ENCODE measurements at places on chromosomes 3 and 15.

- DNase-seq = no peak
Observed at GRCh38 chr3:160474416-160474838, 24.8 kb upstream of the TRIM59 start.

DNA sequence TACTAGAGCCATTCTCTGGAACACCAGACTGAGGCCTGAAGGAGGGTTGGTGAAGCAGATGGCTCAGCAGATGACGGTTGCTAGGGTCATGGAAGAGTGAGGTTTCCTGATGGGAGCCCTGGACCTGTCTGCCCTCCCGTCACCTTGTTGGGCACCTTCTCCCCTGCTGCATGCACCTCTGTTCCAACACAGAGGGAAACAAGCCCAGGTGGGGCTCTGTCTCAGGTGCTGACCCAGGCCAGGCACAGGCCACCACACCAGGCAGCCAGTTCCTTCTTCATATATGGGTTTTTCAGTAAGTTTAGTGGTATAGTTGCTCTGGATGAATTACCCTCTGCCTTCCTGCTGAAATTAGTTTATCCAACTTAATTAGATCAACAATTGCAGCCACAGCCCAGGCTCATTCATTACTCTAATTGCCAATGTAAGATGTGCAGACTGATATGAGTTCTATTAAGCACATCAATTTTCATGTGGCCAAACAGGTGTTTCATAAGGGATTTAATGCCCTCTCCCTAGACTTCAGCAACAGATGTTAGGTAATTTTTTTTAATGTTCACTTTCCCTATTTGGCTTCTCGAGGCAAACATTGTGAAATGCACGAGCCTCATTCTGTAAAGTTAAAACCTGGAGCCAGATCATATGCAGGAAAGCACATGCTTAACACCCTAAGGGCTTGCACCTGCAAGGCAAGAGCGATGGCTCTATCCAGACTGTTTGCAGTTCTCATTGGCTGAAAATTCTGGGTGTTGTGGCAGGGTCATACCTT, 174.8 kb downstream of the CHDH start:
- DNase-seq = no peak

DNA sequence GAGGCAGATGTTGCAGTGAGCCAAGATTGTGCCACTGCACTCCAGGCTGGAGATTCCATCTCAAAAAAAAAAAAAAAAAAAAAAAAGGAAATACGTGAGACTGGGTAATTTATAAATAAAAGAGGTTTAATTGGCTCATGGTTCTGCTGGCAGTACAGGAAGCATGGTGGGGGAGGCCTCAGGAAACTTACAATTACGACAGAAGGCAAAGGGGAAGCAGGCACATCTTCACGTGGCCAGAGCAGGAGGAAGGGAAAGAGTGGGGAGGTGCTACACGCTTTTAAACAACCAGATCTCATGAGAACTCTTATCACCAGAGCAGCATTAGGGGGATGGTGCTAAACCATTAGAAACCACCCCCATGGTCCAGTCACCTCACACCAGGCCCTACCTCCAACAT, 138.2 kb upstream of the IL12A start:
- no peak for DNase-seq

DNA sequence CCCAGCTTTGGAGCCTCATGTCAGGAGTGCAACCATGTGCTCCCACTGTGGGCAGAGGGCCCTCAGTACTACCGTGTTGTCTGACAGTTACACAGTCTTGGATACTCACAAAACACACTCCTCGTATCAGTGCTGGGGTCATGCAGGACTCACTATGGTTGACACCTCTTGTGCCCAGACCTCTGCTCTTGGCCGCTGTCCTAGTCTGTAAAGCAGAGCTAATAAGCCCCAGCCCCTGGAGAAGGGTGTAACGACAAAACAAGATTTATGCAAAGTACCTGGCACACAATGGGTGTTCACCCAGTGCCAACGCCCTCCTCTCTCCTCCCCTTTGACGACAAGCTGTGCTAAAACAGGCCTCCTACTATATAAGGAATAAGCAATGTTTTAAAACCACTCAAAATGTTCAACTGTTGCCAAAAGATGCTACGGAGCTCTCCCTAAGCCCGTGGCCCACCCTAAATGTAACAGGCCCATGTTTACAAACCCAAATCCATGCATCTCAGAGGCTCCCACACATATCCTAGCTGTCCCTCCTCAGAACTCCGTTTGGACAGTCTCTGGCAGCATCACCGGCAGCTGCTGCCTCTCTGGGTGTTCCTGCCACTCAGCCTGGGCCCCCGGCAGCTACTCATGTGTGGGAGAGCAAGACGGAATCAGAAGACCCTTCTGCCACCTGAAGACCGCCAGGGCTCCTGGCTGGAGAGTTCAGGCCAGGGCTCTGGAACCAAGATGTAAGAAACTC, 65.8 kb downstream of the MRPL46 start:
- no peak for DNase-seq

DNA sequence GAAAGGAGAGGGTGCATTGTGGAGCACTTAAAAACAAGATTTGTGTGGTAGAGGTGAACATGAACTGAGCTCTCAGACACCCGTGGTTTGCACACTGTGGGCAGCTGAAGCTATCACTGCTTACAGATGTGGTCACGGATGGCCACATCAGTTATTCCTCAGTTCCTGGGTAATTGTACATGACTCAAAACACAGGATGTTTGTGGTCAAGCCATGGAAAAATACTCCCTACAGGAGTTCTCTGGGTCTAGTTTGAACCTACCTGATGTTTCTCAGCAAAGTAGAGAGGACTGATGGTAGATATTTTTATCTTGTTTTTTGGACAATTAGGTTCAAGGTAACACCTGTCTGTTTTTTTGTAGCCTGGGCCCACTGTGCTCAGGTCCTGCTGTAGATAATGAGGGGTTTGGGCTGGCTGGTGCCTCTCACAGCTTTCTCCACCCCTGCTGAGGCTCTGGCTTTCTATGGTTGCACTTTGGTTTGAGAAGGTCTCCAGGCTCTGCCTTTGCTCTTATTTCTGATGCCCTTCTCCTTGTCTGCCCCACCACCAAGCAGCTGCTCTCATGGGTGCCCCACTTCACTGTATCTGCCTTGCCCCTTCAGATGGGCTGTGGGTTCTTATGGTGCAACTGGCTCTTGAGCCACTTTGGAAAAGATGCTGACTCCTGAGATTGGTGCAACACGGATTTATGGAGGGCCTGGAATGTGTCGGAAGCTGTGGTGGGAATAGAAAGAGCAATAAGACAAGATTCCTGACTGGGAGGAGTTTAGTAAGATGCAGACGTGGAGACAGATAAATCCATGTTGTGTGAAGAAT, 40.1 kb downstream of the CDCP1 start:
- peak; percentile 58 for DNase-seq

- DNase-seq = no peak
Observed at GRCh38 chr3:38205472-38205805, 40.1 kb downstream of the OXSR1 start.

- DNase-seq = no peak
Observed at GRCh38 chr15:89448825-89449224, 47.6 kb downstream of the RHCG start.

GRCh38 chr3:19107719-19108118, 40.6 kb upstream of the KCNH8 start:
- DNase-seq = no peak

DNA sequence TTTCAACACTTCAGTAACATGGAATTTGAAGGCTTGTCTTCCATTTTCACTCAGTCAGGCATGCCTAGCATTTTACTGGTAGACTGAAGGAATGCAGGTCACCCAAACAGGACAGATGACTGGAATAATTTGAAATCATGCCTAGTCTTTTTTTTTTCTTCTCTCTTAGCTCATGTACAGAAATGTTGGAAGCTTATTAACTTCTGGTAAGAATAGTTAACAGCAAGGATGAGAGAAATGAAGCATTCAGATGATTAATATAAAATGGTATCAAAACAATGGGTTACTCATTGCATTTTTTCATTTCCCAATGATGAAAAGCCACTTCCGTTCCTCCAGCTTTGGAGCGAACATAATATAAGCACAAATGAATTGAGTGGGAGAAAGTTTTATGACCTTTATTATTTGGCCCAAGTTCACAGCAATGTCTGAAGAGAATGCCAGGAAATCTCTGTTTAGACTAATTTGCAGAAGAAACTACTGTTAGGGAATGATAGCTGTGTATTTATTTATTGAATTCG, 431.6 kb upstream of the RASGRP1 start:
- DNase-seq = no peak

DNA sequence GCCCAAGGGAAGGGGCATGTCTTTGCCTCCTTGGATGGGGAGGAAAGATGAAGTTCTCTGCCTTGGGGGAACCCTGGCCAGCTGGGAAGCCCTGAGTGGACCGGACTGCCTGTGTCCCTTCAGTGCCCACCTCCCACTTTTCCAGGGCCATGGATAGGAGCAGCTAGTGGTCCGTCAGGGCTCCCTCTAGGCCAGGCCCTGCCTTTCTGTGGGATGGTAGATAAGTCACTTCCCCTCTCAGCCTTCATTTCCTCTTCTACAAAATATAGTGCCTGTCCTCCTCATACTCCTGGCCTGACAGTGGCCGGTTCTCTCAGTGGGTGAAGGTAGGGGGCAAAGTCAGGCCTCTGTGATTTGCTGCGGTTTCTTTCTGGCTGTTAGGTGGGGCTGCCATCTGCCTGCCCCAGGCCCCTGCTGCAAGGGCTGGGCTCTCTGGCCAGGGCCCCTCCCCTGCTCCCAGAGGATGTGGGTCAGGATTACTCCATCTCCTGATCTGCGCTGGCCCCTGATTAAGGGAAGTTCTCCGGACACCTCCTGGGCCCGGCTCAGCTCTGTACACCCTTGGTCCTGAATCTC, 1.4 kb downstream of the PLEKHO2 start:
- no peak for DNase-seq

DNA sequence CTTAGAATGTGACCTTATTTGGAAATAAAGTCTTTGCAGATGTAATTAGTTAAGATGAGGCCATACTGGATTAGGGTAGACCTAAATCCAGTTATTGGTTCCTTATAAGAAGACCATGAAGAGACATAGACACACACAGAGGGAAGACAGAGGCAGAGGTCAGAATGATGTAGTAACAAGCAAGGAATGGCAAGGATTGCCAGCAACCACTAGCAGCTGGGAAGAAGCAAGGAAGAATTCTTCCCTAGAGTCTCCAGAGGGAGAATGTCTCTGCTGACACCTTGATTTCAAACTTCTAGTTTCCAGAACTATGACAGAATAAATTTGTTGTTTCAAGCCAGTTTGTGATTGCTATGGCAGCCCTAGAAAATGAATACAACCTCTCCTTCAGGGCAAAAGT, 116.7 kb downstream of the WDR76 start:
- DNase-seq = no peak

GRCh38 chr3:128814060-128814459, 65.4 kb upstream of the ACAD9 start:
- no peak for DNase-seq

DNA sequence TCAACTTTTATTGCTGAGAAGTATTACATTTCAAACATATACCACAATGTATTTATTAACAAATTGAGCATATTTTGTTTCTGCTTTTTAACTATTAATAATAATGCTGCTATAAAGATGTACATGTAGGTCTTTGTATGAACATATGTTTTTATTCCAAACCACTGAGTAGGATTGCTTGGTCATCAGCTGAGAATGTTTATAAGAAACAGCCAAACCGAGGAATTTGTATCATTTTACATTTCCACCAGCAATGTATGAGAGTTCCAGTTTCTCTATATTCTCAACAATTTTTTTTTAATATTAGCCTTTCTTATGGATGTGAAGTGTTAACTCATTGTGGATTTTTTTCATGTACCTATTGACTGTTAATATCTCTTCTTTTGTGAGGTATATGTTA, 119.5 kb upstream of the MDFIC2 start:
- no peak for DNase-seq

- DNase-seq = no peak
Observed at GRCh38 chr3:177085794-177086193, 111.5 kb downstream of the TBL1XR1 start.

Data from CD4-positive, alpha-beta T cell (primary cell).